NCI-H1048 (cell line): ENCODE measurements at places on chromosomes 4 and X.

GRCh38 chr4:18321956-18322530, 300.5 kb upstream of the LCORL start:
- DNase-seq = no peak

DNA sequence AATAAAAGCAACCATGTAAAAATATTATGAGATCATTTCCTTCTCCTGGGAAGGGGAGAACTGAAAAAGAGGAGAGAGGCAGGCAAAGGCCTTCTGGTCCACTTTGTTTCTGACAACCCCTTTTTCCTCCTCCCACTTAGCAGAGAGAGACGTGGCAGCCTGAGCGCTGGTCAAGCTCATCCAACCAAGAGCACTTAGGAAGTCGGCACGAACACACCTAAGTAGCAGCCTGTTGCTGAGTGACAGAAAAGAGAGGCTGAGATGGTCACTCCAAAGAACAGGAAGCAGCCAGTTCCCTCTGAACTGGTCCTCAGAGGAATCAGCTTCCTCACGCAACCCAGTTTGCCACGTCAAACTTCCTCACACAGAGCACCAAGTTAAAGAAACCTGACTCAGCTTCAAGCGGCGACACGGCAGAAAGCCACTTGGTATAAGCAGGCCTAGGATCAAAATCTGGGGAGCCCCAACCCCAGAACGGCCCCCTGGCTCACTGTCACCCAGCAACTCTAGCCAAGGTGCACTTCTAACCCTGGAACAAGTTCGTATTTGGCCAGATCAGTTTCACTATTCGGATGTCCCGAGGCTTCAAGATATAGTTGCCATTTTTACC, 861 bp downstream of the SEC24D start:
- DNase-seq = no peak

- DNase-seq = no peak
Measured at GRCh38 chrX:53283567-53283966, 2.2 kb upstream of the IQSEC2 start.

DNA sequence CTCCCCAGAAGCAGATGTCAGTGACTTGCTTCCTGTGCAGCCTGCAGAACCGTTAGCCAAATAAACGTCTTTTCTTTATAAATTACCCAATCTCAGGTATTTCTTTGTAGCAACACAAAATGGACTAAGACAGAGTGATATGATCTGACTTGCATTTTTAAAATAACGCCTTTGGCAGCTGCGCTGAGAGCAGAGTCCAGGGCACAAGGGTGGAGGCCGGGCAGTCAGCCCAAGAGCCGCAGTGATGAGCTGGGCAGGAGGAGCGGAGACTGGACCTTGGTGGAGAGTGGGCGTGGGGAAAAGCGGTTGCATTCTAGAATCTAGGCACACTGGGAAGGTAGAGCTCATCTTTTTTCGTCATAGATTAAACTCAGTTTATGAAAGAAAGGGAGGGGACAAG, 56.5 kb upstream of the ACSL1 start:
- DNase-seq = no peak

DNA sequence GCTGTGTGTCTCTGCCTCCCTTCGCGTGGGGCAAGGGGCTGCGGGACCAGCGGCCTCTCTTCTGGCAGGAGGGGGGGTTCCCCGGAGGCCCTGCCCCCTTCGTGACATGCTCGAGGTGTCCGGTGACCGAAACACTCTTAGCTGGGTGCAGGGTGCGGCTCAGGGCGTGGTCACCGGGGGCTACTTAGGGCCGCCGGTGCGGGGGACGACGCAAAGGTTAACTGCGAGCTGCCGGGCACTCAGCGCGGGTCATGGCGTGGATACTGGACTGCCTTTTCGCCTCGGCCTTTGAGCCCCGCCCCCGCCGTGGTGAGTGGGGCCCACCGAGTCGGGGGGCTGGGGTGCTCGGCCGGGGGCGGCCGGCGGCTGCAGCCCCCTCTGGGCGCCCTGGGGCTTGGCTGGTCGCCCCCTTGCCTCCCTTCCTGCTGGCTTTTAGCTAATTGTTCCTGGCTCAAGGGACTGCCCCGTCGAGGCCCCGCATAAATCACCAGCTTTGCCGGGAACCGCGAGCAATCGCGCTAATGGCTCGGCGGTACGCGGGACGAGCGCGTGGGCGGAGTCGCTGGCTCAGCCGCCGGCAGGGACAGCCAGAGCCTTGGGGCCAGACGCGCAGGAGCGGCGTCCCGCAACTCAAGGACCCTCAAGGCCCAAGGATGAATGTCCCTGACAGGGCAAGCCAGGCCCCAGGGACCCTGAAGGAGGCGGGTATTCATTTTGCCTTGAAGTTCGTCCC, at the start of gene ARHGAP36:
TSS of gene ARHGAP36 (plus strand) at position 211 of the 733 bp plus-strand sequence. CDS start 23,320 bp downstream, outside the sequence.
- no peak for DNase-seq

DNA sequence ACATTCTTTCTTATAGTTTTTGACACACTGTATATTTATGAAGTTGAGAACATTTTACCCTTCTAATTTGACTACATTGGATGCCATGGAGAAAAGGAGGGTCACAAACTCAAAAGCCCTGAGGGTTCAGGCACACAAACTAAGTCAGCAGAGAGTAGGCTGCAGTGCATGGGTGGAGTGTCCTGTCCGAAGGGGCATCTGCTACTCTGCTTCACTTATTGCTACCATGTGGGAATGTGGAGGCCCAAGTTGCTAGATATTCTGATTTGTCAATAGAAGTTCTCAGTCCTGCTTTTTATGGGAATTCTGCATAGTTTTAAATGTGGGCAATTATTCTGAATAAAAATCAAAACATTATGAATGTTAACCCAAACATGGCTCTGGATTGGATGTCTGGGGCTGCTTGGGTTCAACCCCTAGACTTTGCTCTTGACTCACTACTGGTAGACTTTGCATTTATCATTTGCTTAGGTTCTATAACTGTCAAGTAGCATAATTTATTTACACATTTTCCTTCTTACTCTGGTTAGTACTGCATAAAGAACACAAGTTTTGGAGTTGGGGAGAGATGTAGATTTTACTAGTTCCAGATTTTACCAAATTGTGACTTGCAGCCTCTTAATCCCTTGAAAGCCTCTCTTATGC, 255.1 kb downstream of the SPRY1 start:
- no peak for DNase-seq
